Hematopoietic multipotent progenitor cell treated with erythropoietin and hydrocortisone succinate and interleukin-3 and kit ligand, for 6 days (in vitro differentiated cells): ENCODE measurements at places on chromosomes 3 and 15.

GRCh38 chr3:105422645-105423044 lies 55.9 kb downstream of the ALCAM start:
- no peak for DNase-seq

GRCh38 chr15:88769161-88769971 lies 33.9 kb upstream of the ACAN start:
- DNase-seq: no peak

DNA sequence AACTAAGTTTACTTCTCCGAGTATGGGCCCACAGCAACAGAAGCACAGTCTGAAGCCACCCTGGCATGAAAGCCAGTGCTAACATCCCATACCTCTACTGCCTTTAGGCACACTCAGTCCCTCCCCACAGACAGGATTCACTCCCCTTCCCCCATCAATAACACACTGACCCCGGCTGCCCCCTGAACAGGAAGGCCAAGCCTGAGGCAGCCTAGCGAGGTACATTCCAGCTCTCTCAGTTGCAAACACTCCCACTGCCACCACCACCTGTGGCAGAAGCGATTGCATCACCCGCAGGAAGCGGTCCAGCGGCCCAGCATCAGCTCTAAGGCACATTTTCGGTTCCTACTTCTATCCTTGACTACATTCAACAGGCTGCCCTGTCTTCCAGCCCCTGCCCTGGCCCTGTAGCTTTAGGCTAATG lies 7.0 kb upstream of the BMF start:
- peak; percentile 51 for DNase-seq

- DNase-seq: no peak
Measured at GRCh38 chr3:25144430-25144829, 283.6 kb upstream of the RARB start.

- DNase-seq: no peak
Measured at GRCh38 chr3:111882799-111883198, 23.7 kb downstream of the PHLDB2 start.

DNA sequence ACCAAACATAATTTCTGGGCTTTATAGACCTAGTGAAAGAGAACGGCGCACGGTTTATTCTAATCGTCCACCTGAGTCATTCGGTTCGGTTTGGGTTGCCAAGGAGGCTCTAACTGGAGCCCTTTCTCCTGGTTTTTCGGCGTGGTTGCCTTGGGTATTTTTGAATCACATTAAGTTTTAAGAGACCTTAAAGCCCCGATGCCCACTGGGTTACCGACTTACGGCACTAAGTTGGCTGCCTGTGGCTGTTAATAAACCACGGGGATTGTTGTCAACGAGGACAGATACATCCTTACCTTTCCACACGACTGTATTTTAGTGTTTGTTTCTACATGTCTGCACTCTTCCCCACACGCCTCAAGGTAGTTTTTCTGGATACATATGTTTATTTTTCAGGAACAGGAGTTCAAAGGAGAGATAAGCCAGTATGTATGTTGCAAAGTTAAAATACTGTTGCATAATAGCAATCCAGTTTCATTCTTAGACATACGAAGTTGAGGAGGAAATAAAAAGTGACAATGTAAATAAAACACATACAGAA lies 1.2 kb upstream of the ANP32A start:
- peak; percentile 59 for DNase-seq

DNA sequence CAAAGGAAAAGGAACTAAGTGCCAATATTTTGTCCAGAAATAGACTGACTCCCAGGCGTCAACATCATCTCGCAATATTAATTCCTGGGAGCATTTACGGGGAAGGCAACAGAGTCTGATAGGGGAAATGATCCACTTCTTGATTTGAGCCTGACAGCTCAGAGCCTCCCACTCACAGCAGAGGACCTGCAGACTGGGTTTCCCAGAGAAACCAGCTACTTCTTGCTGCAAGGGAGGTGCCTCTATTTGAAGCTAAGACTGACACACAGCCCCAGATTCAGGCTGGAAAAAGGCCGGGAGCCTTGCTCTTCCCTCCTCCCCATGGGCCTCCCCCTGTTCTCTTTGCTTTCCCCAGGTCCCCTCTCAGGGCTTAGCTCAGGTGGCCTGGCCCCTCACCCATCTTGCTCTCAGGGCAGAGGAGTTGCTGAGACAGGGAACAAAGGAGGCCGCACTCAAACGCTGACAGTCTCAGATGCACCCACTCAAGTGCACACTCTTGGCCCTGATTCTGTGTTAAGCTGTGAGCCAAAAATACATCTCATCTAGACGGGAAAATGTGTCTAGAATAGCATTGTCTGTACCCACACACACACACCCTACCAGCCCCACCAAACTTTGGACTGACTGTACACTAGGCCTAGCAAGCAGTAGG lies 49.8 kb upstream of the DCLK3 start:
- no peak for DNase-seq

GRCh38 chr3:27721717-27722564 lies at the start of gene EOMES:
EOMES (minus strand) TSS chr3:27722323; CDS start chr3:27722294, 29 bp downstream.
- peak; percentile 57 for DNase-seq

- DNase-seq: no peak
Measured at GRCh38 chr15:77838595-77838994, 205.9 kb upstream of the LINGO1 start.

GRCh38 chr15:70480196-70480856 lies 283.0 kb downstream of the UACA start:
- DNase-seq: peak; percentile 88

GRCh38 chr3:4814305-4814903 lies 164.8 kb upstream of the BHLHE40 start:
- peak; percentile 77 for DNase-seq

DNA sequence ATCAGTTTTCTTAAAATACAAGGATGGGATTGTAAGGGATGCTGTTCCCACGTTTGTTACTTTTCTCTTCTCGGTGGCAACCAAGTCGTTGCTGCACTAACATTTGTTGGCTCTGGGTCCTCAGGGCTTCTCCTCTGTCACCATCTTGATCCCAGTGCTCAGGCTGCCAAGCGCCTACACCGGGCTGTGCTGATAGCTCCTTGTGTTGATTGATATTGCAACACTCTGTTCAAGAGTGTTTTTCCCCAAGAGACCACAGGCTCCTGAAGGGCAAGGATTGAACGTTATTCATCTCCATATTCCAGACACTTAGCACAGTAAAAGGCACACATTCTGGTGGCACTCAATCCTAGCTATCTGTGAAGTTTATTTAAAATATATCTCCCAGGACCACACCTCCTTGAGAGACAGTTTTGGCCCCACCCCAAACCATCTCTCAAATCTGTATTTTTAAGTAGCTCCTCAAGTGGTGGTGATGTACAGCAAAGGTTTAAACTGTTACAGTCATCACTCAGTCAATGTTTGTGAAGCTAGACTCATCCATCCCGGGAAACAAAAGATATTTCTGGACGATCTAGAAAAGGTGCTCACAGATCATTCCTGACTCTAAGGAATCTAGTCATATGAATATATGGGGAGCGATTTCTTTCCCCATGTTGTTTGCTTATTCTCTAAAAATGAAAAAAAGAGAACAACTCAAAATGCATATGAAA lies 38.5 kb upstream of the FOXP1 start:
- DNase-seq: no peak

DNA sequence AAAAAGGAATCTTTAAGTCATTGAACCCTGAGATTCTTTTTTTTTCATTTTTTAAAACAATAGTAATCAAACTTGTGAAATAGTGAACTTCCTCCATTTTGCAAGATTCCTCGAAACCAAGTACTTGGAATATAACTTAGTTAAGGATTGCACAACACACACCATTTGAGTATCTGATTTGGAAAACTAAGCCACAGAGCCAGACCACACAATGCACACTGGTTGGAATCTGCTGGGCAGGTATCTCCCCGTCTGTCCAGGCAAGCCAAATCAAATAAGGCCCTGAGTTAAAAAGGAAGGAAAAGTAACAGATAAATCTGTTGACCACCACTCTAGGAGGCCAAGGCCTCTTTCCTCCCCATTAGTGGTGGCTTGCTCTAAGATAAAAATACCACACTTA lies 177.5 kb upstream of the ICE2 start:
- no peak for DNase-seq

GRCh38 chr3:141575879-141576743 lies 89.3 kb downstream of the RASA2 start:
- peak; percentile 73 for DNase-seq

DNA sequence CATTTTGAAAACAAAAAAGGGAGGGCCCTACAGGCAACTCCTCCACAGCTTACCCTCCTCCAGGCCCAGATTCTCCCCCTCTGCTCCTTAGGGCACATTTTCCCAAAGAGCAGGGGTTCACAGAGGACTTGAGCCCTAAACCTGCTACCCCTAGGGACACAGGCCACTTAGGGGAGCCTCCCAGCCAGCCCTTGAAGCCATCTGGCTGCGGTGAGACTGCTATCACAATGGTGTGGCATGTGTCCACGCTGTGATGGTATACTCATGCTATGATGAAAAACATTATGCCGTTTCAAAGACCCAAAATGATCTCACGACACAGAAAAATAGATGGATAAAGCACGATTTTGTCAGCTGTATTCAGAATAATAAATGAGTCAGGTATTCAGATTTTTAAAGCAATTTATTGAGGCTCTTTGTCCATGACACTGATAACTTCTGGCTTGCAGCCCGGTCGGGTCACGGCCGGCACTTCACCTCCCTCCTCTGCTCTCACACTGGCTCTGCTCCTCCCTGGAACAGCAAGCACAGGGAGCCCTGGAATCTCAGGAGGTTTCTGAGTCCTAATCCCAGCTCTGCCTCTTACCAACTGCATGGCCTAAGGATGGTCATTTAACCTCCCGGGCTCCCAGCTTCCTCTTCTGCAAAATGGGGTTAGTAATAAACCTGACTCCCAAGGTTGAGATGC lies 115.3 kb downstream of the MEGF11 start:
- DNase-seq: no peak

- no peak for DNase-seq
Measured at GRCh38 chr3:25429361-25430286, 1.6 kb downstream of the RARB start.

- DNase-seq: no peak
Measured at GRCh38 chr3:126542340-126543241, 16.1 kb downstream of the C3orf22 start.

GRCh38 chr15:82849556-82850512 lies 40.4 kb downstream of the WHAMM start:
- DNase-seq: peak; percentile 99

DNA sequence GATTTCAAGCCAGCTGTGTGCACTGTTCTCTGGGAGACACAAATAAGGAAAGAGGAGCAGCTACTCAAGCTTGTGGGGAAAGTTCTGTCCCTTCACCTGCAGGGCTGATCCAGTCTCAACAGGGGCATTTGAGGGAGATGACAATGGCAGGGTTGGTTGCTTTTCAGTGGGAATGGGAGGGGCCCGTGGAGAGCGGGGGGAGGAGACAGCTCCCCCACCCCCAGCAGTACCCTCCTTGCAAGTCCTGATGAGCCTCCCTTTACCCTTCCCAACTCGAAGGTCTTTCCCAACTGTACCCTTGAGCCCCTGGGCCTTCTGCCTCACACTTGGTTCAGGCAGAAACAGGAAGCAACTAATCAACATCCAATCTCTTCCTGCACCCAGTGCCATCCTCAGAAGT lies 71.8 kb upstream of the SNRPA1 start:
- DNase-seq: no peak

DNA sequence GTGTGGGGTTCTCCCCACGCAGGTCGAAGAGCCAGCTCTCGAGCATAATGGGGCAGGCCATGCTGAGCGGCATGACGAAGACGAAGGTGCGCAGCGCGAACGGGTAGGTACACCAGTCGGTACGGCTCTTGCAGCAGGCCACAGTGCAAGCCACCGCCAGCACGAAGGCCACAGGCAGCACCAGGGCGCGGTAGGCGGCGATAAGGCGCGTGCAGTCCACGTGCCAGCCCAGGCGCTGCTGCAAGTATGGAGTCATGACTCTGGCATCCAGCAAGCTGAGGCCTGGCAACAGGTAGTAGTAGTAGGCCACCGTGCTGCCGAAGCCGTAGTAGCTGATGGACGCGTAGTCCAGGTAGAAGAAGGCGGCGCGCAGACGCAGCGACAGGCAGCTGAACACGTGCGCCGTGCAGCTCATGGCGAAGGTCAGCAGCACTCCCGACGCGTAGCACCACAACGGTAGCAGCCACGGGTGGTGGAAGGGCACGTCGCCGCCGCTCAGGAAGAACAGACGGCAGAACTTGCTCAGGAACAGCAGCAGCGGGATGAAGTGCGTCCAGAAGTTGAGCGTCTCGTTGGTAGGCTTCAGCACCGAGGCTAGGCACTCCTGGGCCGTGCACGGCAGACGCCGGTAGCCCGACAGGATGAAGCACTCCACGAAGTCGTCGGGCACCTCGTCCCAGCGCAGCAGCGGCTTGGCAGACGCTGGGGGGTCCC lies 797 bp downstream of the PAQR9 start:
- DNase-seq: peak; percentile 40

DNA sequence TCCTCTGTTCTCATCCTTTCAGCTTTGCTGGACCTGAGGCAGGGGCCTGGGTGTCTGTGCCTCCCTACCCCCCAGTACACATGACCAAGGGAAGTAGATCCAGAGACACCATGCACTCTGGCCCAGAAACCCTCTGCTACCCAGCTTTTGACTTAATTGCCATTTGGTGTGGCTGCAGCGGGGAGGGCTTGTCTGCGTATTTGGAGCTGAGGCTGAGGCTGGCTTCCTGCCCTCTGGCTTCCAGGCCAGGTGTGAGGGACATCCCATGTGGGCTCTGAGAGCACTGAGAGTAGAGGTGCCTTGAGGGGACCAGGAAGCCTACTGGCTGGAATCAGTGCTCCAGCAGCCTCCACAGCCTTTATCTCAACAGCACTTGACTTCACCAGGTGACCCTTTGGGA lies 26.9 kb downstream of the PPCDC start:
- DNase-seq: no peak

GRCh38 chr3:94739420-94739819 lies 676.6 kb downstream of the NSUN3 start:
- DNase-seq: no peak

GRCh38 chr3:101179637-101180036 lies 140.7 kb downstream of the IMPG2 start:
- DNase-seq: no peak

- no peak for DNase-seq
Measured at GRCh38 chr3:7075117-7075516, 214.2 kb downstream of the GRM7 start.

DNA sequence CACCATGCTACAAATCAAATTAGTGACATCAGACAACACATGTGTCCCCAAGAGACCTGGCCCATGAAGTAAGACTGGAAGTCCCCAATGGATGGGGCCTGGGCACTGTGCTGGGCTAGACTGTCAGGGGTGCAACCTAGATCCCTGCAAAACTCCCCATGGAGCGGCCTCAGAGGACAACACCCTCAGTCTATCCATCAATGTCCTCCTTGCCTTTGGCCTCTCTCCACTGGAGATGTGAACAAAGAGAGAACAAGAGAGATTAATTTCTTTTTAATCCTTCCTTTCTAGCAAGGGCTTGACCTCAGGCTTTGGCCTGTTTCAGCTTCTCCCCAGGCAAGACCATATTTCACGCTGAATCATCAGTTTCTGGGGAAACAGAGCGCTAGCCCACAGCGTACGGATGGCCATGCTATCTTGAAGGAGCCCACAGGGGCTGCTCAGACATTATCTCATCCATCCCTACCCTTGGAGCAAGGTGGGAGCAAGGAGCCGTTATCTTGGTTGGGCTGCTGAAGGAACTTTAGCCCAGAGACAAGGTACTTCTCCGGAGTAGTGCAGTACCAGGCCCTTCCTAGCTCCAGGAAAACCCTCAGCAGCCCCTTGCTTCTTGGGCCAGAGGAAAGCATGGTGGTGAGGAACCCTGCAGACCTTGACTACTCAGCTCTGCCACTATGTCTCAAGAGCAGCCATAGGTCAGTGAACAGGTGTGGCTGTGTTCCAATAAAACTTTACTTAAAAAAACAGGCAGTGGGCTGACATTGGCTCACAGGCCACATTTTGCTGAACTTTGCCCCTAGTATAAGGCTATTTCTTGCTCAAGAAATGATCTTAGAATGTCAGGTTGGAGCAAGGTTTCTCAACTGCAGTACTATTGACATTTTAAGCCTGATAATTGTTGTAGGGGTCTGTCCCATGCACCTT lies 72.7 kb upstream of the WNT5A start:
- DNase-seq: no peak
